NCI-H187 treated with DMSO at 0.1 percent for 48 hours (cell line): ENCODE measurements at places on chromosomes 6 and 20.

DNA sequence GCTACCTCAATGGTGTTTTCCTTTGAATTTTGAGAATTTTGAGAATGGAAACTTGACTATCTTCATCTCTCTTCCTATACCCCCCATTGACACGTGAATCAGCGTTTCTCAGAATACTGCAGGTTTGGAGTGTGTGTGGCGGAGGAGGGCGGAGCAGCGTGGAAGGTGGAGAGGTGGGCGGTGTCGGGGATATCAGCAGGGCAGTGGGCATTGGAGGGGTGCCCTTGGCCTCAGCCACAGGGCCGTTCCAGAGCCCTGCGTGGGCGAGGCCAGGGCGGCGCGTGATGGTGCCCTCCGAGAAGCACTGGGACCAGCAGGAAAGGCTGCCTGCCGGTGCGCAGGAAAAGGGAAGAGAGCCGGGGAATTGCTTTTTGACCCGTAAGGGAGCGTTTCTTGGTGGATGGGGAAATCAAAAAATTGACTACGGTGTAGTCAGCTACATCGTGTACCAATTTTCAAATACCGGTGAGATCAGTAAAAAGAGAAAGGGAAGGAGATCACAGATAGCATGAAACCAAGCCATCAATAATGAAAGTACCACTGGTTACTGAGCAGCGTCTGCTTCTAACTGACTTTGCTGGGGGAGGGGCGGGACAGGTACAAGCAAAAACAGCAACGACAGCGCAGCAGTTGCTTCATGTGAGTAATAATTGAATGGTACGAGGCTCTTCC lies 82.7 kb upstream of the DUSP22 start:
- no peak for DNase-seq

GRCh38 chr20:13819885-13820645 lies 35.2 kb downstream of the NDUFAF5 start:
- DNase-seq = peak; percentile 17

- no peak for DNase-seq
These were observed 92.7 kb upstream of the SIRPA start for GRCh38 chr20:1802385-1803060.

- no peak for DNase-seq
These were observed 148.6 kb upstream of the ZFP64 start for GRCh38 chr20:52340036-52340634.

DNA sequence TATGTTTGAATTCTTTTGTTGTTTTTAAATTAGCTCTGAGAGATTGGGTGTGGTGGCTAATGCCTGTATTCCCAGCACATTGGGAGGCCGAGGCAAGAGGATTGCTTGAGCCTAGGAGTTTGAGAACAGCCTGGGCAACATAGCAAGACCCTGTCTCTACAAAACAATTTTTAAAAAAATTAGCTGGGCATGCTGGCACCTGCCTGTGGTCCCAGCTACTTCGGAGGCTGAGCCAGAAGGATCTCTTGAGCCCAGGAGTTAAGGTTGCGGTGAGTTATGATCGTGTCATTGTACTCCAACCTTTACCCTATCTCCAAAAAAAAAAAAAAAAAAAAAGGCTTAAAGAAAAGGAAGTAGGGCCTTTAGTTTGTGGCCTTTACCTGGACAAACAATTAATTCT lies 22.9 kb downstream of the DHX35 start:
- no peak for DNase-seq

DNA sequence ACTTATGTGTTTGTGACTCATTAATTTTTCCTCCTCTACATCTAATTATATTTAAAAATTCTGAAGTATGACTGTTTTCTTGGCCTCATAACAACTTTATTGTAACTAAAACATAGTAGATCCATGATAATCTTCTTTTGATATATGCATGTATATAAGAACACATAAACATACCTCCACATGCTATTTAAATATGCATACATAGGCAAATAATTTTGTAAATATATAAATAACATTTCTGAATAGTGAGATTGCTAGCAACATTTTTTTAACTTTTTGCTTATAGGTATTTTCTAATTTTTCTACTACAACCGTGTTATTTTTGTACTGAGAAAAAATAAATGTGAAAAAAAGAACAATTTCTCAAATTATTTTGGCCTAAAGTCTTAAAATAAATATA lies 627.6 kb downstream of the HTR1B start:
- DNase-seq = no peak

GRCh38 chr6:124463271-124463670 lies 499.0 kb upstream of the RNF217 start:
- peak; percentile 20 for DNase-seq

DNA sequence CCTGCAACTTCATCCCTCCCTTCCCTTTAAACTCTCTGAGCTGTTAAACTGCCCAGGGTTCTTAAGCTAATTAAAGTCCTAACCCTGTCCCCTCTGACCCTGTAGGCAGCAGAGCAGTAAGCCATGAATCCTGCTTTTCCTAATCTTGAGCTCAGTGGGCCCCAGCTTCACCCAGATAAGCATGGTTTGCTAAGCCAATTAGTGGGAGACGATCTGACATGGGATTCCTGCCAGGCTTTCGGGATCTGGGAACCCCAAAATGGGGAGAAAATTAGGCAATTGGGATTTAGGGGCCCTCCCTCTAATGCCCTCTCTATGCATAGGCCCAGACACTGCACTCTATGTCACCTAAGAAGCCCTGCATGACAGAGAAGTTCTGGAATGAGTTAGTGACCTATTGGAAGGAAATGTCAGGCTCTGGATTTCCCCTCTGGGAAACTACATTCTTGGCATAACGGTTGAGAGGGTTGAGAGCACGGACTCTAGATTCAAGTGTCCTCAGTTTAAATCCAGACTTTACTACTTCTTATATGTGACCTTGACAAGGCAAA lies 4.6 kb downstream of the XKR7 start:
- no peak for DNase-seq

GRCh38 chr6:113909224-113909856 lies 52.2 kb downstream of the MARCKS start:
- peak; percentile 12 for DNase-seq

- DNase-seq = no peak
These were observed 151.2 kb downstream of the FOXC1 start for GRCh38 chr6:1760876-1761275.

- DNase-seq = no peak
These were observed 746.6 kb upstream of the ADGRB3 start for GRCh38 chr6:67888546-67888885.

GRCh38 chr6:118400582-118400981 lies 147.5 kb upstream of the PLN start:
- no peak for DNase-seq

DNA sequence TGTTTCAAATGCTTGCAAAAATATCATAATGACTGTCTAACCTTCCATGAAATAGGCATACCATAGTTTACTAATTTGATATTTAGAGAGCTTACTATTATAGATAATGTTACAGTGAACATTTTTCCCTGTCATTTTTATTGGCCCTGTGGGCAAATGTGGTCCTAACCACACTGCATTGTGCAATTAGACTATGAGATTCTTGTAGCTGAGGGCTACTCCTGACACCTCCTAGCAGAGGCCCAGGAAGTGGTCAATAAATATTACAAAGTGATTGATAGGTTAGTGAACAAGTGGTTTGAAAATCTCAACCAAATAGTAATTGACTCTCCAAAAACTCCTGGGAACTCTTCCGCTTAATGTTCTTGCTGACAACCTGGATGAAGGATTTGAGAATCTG lies 160.5 kb upstream of the KCNG1 start:
- DNase-seq = no peak

GRCh38 chr6:151847064-151847463 lies 39.6 kb downstream of the ESR1 start:
- DNase-seq = no peak

DNA sequence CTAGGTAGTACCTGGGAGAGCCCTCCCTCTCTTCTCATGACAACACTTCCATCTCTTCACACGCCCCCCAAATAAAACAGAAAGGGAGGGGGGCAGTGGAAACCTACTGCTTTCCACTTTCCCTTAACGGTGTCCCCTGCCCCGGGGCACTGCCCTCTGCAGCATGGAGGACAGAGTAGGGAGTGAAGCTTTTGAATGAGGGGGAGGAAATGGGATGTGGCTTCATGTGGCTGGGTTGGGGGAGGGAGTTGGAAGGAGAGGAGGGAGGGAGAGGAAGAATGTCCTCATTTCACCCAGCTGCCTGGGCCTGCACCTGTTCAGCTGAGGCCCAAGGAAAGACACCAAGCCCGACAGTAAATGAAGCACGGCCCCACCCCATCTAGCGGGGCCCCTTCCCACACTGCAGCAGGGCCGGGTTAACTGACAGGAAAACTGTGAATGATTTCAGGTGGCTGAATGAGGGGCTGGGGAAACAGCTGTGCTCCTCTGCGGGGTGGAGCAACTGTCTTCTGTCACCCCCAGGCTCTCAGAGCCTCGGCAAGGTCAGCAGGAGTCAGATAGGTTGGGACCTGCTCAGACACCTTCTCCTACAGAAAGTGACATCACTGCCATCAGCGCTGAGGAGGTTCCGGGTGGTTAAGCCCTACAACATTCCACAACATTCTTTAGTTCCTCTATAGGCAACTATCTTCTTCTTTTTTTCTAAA lies 40.0 kb upstream of the TAF8 start:
- DNase-seq = no peak

- no peak for DNase-seq
These were observed 159.5 kb downstream of the SOD2 start for GRCh38 chr6:159533568-159533967.

GRCh38 chr20:63434599-63435378 lies 37.7 kb downstream of the KCNQ2 start:
- no peak for DNase-seq

DNA sequence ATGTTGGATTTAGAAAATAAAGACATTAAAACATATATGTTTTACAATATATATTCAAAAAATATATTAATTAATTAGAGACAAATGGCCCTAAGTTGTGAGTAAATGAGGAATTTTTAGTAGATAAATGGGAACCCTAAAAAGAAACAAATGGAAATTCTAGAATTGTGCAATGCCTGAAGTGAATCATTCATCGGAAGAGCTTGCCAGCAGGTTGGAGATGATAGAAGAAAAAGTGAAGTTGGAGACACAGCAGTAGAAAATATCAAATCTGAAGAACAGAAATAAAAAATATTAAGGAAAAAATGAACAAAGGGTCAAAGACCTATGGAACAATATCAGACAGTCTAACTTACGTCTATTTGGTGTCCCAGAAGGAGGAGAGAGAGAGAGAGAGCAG lies 109.4 kb upstream of the NEDD9 start:
- no peak for DNase-seq

GRCh38 chr6:82957171-82957867 lies 108.3 kb downstream of the UBE3D start:
- DNase-seq = no peak

GRCh38 chr6:52489881-52490280 lies 69.7 kb downstream of the EFHC1 start:
- DNase-seq = no peak

- DNase-seq = no peak
These were observed 1.6 kb downstream of the SCAND1 start for GRCh38 chr20:35952480-35953386.

GRCh38 chr6:90004511-90004910 lies 110.2 kb downstream of the GJA10 start:
- DNase-seq = no peak

- no peak for DNase-seq
These were observed 4.8 kb upstream of the SOX4 start for GRCh38 chr6:21588481-21589351.
